Stimulated activated CD8-positive, alpha-beta memory T cell treated with anti-CD3 and anti-CD28 coated beads, Interleukin-4, amount 100 ng/mL, for 1 hour (primary cell): ENCODE measurements at places on chromosomes 12 and 14.

DNA sequence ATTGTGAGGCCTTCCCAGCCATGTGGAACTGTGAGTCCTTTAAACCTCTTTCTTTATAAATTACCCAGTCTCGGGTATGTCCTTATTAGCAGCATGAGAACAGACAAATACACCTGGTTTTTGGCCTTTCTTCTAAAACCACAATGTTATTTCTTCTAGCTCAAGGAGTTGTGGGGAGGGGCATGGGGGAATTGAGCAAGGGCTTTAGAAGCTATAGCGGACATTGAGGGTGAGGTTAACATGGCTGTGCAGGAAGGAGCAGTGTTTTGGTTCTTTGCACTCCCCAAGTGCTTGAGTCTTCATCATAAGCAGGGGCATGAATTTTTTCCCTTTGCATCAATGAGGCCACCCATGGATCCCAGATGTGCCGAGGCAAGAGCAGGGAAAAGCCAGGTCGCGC is 86.8 kb downstream of the SPRING1 start:
- no peak for DNase-seq

DNA sequence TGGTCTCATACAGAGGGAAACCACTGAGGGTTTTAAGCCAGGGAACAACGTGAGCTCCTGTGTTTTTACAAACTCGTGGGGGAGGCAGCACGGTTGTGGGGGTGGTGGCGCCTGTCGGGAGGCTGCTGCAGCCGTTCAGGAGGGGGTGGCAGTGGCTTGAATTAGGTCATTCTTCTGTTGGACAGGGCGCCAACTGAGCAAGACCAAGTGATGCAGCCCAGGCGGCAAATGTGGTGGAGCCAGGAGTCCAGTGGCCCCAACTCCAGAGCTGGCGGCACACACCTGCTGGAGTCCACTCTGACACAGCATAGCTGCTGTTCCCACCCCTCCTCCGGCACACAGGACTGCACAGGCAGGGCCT is 27.8 kb downstream of the FBRSL1 start:
- no peak for DNase-seq

- no peak for DNase-seq
Observed at GRCh38 chr12:116969615-116970585, 59.1 kb downstream of the FBXW8 start.

DNA sequence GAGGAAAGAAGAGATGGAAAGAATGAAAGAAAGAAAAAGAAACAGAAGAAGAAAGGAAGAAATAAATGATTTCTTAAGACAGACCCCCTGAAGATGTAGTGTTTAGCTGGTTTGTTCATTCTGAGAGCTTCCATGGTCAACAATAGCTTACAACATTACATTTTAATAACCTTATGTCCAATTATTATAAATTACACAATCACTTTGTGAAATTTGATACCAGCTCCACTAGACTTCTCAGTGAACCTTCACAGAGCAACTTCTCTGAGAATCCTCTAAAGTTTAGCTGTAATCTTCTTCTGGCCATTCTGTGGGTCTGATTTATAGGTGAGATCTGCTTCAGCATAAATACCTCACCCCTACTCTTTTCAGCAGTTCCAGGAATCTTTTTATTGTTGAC is 27.9 kb downstream of the SIX1 start:
- no peak for DNase-seq

GRCh38 chr14:74501135-74501614 is 7.6 kb downstream of the ISCA2 start:
- DNase-seq = no peak

DNA sequence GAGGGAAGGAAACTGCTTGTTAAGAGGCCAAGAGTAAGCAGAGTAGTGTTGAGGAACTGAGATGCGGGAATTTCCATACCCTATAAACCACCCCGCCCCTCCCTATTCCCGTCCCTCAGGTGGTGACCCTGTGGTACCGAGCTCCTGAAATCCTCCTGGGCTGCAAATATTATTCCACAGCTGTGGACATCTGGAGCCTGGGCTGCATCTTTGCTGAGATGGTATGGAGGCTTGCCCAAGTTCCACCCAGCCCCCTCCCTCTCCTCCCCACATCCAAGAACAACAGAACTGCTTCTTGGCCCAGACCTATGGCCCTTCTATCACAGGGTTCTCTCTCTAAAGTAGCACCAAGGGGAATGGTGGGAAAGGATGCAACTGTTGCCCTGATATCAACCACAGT is 2.7 kb downstream of the CDK2 start:
- no peak for DNase-seq
